ENCODE measurements at places on chromosomes 4 and X.

- no peak for DNase-seq
Observed at GRCh38 chr4:112897543-112897942, 151.9 kb upstream of the ANK2 start.

GRCh38 chr4:153245775-153246174 lies 41.5 kb downstream of the TRIM2 start:
- no peak for DNase-seq

DNA sequence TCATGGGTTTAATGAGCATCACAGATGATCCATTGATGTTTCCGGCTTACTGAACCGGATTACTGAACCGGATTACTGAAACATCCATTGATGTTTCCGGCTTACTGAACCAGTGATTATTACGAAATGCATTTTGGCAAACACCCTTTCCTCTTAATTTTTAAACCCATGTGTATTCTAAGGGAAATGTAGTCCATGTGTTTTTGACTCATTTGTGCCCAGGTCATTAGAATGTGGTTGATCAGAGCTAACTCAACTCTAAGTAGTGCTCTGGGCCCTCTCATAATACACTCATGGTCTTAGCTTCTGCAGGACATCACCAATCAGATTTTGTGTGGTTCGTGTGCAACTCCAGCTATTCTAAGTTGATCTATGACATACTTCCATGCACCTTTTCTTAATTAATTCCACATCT lies 141.6 kb downstream of the SPATA18 start:
- no peak for DNase-seq

GRCh38 chrX:35351795-35352483 lies 409.3 kb downstream of the FAM47B start:
- DNase-seq = no peak

- DNase-seq = no peak
Observed at GRCh38 chrX:105191878-105192277, 28.6 kb downstream of the TEX13A start.

Data from activated CD8-positive, alpha-beta memory T cell treated with anti-CD3 and anti-CD28 coated beads, Interleukin-2, amount 50 U/mL, for 4 hours (primary cell).